Stimulated activated CD4-positive, alpha-beta T cell treated with anti-CD3 and anti-CD28 coated beads, TNF-alpha, amount 100 ng/mL, for 1 hour (primary cell): ENCODE measurements at places on chromosomes 1 and 21.

- no peak for DNase-seq
Observed at GRCh38 chr1:82485591-82486369, 685.0 kb downstream of the ADGRL2 start.

DNA sequence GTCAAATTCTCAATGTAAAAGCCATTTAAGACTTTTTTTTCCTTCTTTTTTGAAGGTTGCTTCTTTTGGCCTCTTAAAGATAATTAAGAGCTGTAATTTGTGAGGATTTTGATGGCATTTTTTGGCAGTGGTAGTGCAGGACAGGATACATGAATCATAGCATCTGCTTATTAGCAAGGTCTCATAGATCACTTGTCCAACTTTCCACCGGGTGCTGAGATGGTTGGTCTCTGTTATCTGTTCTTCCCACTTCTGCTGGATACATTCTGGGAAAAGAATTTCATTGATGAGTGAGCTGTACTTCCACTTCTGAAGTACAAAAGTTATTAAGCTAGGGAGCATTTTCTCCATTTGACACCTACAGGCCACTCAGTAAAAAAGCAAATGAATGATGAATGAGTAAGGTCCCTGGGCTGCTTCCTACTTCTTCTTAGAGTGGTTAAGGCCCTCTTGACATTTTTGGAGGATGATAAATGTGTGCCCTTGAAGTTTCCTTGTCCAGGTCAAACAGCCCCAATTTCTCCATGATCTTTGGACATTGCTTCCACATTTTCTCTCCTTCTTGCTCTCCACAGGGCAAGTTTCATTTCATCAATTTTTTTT is 100.6 kb downstream of the ROR1 start:
- DNase-seq: no peak

DNA sequence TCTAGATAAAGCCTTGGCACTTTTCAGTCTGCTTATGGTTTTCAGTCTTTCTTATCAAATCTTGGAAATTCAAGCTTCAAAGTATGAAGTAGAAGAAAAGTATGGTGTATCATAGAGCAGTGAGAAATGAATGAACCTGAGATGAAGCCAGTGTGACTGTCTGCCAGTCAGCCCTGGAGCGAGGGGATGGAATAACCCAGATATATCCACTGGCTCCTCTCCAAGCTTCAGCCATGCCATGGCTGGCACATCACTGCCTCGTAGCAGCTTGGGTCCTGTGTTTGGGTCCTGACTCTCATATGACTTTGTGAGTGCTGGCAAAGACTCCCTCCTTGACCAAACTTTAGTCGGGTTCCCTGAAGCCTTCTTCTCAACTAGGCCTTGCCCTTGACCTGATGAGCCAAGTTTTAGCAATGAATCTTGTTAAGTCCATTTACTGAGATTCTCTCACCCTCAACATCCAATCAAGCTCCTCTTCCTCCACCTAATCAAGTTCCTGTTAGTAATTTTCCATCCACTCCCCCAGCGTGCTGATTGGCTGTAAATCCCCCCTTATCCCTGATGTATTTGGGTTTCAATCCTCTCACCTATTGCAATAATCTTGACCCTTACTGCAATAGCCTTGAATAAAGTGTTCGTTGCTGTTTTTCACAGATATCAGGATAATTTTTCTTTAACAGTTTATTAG is 62.5 kb upstream of the PRDX6 start:
- no peak for DNase-seq

- no peak for DNase-seq
Observed at GRCh38 chr1:108570128-108570527, 10.2 kb downstream of the EEIG2 start.

DNA sequence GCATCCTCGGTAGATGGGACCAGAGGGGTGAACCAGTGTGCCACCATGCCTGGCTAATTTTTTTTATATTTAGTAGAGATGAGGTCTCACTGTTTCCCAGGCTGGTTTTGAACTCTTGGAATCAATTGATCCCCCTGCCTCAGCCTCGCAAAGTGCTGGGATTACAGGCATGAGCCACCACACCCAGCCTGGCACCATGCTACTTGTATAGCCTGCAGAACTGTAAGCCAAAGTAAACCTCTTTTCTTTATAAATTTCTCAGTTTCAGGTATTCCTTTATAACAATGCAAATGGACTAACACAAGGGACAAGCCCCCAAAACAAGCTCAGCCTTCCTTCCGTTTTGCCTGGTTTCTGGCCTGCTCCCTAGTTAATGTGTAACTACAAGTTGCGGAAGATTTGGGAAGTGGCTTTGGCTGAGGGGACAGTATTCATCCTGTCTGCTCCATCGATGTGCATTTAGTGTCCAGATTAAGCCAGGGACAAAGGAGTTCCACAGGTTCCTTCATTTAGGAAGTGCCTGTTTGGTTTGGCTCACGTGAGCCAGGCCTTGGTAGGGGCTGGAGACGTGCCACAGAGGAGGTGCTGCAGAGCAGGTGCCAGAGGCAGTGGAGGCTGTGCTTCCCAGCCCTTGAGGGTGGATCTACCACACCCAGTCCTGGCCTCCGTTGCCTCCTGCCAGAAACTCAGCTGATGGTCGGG is 4.4 kb downstream of the AVPR1B start:
- no peak for DNase-seq

DNA sequence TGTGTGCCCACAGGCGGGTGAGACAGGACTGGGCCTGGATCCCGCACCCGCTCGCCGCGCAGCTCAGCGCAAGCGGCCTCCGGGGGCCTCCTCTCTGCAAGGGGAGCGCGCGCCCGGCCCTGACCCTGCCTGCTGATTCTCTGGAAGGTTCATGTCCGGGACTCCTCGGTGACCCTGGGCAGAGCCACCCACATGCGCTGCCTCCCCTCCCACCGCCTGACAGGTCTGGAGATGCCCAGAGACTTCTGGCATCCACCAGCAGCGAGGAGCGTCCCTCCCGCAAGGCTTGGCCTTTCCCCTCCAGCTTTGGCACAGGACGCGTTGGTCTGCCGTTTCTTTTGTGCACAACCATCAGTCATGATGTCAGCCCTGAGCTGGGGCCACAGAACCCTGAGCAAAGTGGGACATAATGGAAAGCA is 42.0 kb upstream of the COL6A2 start:
- no peak for DNase-seq

DNA sequence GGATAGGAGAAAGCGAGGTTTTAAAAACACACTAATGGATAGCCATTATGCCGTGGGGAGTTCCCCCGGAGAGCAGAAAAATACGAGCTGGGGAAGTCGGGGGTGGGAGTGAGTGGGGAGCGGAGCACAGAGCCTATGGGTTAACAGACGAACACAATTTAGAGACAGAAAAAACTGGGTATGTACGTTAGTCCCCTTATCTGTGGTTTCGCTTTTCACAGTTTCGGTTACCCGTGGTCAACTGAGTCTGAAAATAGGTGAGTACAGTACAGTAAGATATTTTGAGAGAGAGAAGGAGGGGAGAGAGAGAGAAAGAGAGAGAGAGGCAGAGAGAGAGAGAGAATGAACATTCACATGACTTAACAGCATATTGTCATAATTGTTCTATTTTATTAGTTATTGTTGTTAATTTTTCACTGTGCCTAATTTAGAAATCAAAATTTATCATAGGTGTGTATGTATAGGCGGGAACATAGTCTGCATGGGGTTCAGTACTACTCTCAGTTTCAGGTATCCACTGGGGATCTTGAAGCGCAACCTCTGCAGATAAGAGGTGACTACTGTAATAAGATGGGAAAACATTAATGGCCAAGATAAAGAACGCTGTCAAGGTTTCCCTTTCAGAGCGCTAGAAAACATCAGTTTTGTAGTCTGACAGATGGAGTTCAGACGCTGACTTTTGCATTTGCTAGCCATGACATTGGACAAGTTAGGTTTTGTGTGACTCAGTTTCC is 125.6 kb upstream of the LMO4 start:
- no peak for DNase-seq

DNA sequence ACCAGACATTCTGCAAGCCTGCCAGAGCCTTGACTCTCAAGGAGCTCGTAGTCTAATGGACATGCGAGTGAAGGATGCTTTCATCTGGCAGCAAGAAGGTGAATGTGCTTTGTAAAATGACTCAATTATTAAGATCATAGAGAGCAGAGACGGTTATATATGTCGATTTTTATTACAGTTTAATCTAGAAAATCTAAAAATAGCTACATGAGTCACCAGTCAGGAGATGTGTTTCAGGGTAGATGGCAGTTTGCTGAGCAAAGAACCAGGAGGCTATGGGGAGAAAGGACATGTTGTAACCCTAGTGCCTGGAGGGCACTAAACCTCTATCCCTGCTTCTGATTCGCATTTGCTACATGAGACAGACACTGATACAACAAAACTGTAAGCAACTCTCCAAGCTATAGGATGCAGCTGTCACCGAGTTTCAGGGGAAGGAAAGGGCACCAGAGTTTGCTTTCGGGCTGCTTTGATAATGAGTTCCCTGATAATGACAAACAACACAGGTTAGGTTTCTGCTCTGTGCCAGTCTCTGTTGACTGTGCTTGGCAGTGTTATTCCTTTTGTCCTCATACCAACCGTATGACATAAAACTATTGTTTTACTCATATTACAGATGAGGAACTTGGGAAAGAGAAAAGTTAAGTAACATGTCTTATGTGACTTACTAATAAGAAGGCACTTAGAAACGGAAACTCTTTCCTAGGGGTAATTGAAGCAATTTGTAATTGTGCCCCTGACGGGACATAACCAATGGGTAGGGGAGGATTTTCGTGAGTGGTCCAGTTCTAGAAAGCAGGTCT is 43.2 kb downstream of the C1orf198 start:
- DNase-seq: no peak

DNA sequence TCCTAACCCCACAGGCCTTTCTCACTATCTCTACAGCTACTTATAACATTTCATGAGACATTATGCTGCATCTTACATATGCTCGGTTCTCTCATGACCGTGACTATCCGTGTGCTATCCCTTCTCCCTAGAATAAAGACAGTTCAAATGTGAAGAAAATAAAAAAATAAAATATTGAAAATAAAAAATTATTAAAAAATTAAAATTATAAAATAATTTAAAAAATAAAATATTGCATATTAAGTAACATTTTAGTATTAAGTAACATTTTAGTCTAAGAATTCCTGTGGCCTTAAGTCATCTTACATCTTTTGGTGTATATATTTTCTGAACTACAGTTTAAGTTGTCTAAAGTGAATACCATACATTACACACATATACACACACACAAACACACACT is 415.5 kb downstream of the DPYD start:
- DNase-seq: no peak

- DNase-seq: no peak
Observed at GRCh38 chr1:117860896-117861610, 68.4 kb downstream of the GDAP2 start.

DNA sequence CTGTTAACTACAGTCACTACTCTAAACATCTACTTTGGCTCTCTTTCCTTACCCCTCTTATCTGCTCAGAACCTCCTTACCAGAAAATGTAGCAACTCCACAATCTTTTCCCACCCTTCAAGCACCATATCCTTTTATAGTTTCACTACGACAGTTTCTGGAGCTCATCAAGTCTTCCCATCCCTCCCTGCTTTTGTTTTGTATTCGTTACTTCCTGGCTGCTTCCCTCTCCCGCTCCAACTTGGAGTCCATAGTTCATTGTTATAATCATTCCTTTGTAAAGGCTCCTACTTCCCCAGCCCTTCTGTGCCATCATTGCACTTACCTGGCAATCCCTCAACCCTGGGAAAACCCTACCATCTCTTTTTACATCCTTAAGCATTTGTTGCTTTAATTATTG is 18.0 kb downstream of the MPZL1 start:
- DNase-seq: no peak

- DNase-seq: no peak
Observed at GRCh38 chr21:31543191-31543590, 116.3 kb upstream of the SOD1 start.

DNA sequence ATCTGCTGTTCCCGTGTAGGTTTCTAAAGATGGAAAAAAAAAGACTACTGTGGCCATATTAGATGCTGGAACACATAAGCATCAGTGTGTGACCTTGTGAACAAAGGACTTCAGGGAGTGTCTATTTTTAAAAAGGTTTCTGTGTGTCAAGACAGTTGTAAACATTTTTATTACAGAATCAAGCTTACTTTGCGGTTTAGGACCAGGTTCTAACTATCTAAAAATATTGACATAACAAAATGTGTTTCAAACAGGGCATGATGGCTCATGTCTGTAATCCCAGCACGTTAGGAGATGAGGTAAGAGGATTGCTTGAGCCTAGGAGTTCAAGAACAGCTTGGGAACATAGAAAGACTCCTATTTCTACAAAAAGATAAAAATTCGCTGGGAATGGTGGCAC is 7.1 kb upstream of the DDI2 start:
- DNase-seq: no peak

DNA sequence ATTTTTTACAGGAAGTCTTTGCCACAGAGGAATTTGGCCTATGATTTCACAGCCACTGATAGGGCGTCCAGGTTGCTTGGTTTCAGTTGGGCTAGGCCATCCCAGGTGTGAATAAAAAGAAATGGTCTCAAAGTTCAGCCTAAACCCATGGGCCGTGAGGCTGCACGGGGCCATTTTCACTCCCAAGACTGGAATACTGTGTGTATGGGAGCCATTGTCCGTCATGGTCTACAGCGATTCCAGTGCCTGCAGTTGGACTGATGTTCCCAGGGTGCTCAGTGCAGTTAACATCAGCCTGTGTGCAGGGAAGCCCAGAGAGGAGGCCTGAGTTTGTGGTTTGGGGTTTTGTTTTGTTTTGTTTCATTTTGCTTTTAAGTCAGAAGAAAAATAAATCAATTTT is 133.2 kb downstream of the ADSS2 start:
- no peak for DNase-seq

DNA sequence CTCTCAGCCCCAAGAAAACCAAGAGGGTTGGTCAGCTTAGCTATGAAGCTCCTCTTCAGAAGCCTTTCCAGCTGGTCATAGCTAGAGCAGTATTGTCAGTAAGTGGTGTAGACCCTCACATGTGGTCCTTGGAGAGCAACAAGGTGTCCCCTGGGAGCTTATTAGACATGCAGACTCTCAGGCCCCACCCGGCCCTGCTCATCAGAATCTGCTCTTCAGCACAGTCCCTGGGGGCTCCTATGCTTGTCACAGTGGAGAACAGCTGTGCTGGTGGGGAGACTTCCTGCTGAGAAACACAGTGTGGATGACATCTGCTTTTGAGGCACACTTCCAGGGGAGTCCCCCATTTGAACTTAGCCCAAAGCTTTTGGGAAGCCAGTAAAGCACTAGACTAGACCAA is 21.9 kb upstream of the NEK2 start:
- DNase-seq: no peak

- no peak for DNase-seq
Observed at GRCh38 chr1:180528868-180529470, 26.6 kb upstream of the ACBD6 start.

- no peak for DNase-seq
Observed at GRCh38 chr1:107529511-107530149, 388.8 kb downstream of the NTNG1 start.
